ENCODE measurements at places on chromosomes 7 and 10.

- DNase-seq = no peak
Observed at GRCh38 chr7:150668472-150668911, 17.0 kb upstream of the GIMAP2 start.

GRCh38 chr10:12042409-12042796 lies 206 bp downstream of the UPF2 start:
- DNase-seq = peak; percentile 7

GRCh38 chr7:30816645-30817370 lies 45.6 kb downstream of the MINDY4 start:
- DNase-seq = no peak

DNA sequence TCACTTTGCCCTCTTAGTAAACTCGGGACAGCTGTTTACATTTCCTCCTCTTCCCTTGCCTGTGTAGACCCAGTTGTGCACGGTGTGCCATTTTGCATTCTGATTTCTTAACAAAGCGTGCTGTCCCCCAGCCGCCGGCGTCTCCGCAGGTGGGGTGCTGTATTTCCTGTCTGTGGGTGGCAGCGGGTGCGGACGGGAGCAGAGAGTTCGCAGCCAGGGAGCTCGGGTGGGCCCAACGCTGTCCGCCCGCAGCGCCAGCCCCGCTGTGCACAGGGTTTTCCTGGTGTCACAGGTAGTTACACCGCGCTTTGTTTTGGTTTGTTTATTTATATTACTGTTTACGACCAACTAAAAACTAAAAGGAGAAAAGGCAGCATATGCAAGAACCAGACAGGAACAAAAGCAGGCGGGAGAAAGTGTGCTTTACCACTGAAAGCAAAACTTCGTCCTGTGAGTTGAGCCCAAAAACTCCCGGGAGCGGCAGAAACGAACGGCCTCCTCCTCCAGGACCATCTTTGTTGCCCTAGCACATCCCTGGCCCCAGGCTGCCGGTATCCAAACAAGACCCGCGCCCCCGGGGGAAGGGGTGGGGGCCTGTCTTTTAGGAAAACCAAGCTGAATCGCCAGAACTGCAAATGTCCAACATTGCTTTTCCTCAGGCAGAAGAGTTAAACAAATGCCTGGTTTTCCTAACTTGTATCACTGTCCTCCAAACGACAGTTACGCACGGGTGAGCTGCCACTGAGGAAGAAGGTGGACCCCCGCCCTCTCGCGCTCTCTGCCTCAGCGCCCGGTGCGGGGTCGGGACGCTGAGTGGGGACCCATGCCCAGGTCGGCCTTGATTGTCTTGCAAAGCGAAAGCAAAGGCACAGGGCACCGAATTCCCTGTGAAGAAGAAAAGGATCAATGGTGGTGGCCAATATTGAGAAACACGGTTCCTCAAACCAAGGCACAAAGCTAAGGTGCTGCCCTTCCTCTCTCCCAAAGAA lies 45.9 kb upstream of the DRGX start:
- DNase-seq = no peak

DNA sequence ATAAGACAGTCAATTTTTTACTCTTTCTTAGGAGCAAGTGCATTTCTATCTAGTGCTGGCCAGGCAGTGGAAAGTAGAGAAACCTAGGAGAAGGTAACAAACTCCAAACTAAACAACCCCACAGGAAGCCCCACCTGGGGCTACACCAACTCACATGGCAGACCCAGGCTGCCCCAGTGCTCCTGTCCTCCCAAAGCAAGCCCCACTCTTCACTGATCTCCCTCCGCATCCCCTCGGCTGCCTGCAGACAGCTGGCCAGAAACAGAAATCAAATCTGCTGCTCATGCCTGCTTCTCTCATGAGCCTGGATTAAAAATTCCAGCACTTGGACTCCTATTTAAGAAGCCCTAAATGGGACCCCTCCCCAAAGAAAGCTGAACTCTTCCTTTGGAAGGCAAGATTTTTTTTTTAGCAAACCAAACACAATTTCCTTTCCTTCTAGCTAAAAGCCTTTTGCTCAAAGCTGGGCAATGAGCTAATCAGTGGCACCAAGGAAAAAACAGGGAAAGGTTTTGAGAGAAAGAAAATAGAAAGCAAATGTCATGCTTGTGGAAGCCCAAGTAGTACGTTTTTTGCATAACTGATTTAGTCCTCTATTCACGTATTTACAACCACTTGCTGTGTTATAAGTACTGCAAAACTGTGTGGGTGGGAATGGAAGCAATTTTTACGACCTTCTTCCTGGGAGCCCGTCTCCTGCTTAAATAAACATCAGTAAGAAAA lies 10.8 kb downstream of the PDE1C start:
- DNase-seq = peak; percentile 17

DNA sequence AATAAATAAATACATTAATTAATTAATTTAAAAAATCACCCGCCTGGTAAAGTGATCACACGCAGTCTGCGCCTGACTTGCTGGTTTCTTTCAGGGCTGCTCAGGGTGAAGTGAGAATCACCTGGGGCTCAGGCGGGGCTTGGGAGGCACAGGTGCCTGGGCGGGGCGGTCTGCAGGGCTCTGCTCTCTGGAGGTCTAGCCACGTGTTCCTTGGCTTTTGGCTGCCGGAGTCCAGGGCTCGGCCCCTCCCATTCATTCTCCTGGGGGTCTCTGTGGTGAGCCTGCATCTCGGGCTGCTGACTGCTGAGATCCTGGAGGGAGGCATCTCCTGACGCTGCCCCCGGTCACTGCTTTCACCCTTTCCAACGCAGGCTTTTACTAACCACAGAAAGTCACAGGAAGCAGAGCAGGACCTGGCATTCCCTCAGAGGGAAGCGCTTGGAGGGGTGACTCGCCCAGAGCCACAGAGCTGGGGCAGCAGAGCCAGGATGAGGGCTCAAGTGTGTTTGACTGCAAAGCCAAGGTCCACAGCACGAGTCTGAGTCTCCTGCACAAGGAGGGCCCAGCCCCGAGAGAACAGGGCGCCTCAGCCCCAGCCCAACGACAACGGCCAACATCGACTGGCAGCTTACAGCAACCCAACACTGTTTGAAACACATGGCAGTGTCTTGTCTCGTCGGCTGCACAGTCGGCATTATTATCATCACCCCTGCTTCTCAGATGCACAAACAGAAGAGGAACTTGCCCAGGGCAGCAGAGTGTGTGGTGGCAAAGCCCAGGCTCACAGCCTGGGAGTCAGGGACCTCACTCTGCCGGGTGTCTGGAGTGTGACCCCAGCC lies 22.4 kb upstream of the MNX1 start:
- no peak for DNase-seq

- DNase-seq = peak; percentile 95
Observed at GRCh38 chr7:47622946-47623640, 41.2 kb upstream of the TNS3 start.

DNA sequence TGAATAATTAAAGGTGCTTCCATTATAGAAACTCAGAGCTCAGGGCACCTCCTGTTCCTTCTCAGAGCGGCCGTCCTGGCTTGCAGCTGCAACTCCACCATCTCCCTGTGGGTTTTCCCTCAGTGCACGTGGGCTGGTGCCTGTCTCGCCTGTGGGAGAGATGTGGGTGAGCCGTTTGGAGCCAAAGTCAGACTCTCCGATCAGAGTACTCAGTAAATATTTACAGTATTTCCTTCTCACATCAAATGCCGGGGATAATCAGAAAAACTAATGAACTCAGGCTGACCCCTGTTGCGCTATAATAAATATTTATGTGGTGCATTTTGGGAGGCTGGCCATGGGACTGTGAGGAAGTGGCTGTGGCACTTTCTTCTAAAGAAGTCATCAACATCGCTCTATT lies 155.8 kb upstream of the HABP2 start:
- DNase-seq = no peak

GRCh38 chr7:24979470-24979862 lies 512 bp downstream of the OSBPL3 start:
- DNase-seq = peak; percentile 63

DNA sequence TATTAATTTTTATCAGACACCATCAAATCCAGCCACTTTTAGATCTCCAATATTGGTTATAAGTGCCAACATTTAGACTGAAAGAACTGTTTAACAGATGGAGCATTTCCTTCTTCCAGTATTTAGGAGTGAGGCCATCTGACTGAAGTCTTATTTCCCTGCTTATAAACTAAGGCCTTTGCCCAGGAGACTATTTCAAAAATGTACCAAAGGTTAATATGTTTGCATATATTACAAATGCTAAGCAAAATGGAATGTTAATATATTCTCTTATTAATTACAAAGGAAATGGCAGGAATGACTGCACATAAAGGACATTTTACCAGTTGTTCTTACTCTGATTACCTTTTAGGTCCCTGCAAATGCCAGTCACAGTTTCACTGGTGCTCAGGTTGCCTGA lies 238.9 kb upstream of the PLXNA4 start:
- no peak for DNase-seq

- DNase-seq = no peak
Observed at GRCh38 chr10:100347568-100348195, 649 bp downstream of the SCD start.

DNA sequence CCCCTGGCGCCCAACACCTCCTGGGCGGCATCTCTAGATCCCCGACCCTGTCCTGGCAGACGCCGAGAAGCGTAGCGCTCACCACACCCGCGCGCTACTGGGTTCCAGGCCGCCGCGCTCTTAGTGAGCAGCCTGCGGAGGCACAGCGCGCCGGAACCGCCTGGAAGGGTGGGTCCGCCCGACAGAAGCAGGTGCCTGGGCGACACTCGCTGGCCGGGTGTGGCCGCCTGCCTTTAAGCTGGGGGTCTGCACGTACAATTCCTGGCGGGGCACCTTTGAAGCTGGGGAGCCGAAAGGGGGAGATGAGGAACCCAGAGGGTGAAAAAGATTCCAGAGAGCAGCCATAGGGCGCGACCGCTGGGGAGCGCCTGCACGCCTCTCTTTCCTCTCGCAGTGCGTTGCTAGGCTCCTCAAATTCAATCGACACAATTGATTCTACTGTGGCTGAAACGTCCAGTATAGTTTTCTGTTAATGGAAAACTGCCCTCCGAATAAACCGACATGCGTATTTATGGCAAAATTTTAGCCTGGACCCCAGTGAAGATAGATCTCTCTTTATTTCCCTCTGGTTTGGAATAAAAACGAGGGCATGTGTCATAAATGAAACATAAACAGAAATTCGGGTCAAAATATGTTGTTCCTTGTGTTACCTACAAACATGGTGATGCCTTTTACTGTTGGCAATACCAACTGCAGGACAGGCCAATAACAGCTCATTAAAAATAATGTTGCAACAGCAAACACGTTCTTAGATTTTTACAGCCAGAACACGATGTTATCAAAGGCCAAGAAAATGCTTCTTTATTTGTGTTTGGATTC lies 4.6 kb downstream of the HMX3 start:
- no peak for DNase-seq

GRCh38 chr7:1672851-1673486 lies 2.9 kb downstream of the ELFN1 start:
- DNase-seq = no peak

- no peak for DNase-seq
Observed at GRCh38 chr7:89680161-89680560, 474.1 kb upstream of the STEAP1 start.

GRCh38 chr10:121526135-121526790 lies 72.0 kb downstream of the FGFR2 start:
- DNase-seq = no peak

- DNase-seq = no peak
Observed at GRCh38 chr10:95832216-95833041, 75.3 kb upstream of the CC2D2B start.

- DNase-seq = no peak
Observed at GRCh38 chr7:50940621-50941020, 157.9 kb upstream of the GRB10 start.

DNA sequence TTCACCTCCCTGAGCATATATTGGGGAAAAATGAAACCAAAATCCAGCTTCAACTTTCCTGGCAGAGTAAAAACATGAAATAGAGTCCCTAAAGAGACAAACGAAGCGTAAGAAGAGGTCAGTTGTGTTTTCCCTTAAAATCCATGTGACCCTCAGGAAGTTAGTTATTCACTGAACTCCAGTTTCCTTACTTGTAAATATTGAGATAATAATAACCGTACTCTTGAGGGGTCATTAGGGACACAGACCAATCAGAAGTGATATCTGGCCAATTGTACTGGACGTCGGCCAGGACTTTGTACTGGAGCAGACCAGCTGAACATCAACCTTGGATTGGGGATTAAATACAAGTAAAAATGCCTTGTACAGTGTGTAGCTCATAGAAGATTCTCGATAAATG lies 167.0 kb downstream of the GATA3 start:
- no peak for DNase-seq

- no peak for DNase-seq
Observed at GRCh38 chr7:65475040-65475726, 101.5 kb downstream of the ZNF92 start.

DNA sequence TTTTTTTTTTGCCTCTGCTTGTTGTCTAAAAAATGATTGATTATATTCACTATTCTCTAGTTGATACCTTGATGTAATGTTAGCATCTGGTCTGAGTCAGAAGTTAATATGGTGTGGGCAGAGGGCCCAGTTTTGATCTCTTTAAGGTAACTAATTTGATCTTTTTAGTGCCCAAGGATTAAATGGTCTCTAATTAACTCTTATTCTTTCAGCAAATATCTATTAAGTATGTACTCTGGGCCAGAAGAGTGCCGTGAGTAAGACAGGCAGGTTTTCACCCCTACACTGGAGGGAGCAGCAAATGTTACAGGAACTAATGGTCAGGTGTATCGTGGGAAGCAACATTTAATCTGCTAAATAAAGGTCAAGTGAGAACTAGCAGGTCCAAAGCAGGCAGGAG lies 144.6 kb upstream of the COL1A2 start:
- peak; percentile 10 for DNase-seq

GRCh38 chr10:128922619-128923196 lies 544.3 kb upstream of the MGMT start:
- DNase-seq = no peak

- DNase-seq = peak; percentile 12
Observed at GRCh38 chr10:25028711-25029110, 12.3 kb downstream of the THNSL1 start.

DNA sequence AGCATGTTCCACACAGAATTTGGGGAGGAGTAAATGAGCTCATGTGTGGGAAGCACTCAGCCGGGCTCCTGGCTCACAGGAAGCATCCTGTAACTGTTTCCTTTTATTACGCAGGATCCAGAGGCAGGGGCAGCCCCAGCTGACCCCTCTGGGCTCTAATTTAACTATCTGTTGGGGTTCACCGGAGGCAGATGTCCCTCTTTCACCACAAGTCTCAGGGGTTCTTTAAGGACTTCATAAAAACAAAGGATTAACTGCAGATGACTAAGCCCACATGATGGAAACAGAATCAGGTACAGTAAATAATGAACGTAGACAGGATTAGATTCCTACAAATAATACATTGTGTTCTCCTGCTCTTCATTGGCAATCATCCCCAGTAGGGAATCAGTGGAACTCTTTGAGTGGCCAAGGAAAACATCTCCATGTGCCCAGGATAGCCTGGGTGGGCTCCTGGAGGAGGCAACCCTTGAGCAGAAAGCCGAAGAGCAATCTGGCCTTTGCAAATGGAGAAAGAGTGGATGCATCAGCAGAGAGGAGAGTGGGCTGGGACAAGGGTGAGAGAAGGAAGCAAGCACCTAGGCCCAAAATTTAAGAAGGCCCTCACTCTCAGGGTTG lies 24.6 kb downstream of the TBXAS1 start:
- DNase-seq = peak; percentile 99

- DNase-seq = peak; percentile 60
Observed at GRCh38 chr7:55028011-55028410, 9.2 kb downstream of the EGFR start.

Data from fibroblast of mammary gland (primary cell).